ENCODE measurements at places on chromosomes 2 and 18.
A peak's percentile ranks its signal among the peaks of the same experiment; 100 is the strongest.

DNA sequence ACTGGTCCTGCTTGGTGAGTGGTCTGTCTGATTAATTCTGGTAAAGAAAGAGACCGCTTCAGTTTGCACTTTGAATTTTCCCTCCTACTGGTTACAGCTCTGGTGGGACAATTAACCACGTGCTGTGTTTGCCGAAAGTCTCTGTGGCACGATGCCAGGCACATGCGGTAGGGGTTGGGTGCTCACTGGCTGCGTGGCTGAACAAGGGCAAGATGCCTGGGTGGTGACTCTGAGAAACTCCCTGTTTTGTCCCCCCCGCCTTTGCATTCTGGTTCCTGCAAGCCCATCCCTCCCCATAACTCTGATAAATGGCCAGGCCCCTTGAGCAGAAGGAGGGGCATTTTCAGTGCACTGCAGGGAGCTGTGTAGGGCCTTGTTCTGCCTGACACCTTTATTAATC lies 206.1 kb downstream of the TFCP2L1 start:
- no peak for DNase-seq

DNA sequence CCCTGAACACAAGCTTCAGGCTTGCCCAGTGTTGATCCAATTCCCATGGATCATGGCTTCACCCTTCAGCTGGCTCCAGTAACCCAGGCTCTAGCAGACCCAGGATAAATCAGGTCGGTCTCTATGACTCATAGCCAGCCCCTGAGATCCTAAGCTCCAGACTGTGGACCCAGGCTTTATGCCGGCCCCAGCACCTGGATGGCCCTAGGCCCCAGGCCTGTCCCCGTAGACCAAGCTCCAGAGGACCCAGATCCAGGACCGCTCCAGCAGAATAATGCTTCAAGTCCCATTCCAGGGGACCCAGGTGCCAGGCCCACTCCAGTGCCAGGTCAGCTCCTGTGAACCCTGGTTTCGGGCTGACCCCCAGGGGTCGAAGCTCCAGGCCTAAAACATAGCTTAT lies 1589.9 kb upstream of the DDX18 start:
- no peak for DNase-seq

DNA sequence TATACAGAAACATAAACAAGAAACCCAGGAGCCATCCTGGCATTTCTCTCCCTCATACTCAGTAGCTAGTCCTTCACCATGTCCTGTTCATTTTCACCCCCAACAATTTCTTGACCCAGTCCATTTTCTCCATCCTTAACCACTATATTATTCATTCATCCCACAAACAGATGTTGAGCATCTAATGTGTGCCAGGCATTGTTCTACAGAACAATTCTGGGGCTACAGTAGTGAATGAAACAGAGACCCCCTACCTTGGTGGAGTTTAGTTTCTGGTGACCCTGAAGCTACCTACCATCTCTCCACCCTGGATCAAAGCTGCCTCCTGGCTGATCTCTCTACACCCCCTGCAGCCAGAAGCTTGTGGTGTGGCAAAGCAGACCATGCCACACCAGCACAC lies 27.5 kb upstream of the BZW1 start:
- no peak for DNase-seq

DNA sequence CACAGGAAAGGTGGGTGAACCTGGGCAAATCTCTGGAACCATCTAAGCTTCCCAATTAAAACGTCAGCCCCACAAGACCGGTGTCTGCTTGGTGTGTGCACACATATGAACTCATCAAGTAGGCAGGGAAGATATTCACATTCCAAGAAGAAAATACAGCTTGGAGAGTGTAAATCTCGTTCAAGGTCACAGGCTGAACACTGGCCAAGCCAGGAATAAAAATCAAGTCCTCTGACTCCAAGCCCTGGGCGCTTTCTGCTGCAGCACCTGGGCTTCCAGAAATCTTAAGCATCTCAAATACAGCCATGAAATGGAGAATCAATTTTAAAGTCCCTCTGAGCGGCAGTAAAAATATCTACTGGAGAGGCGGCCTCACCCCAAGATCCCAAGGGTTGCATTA lies 150.9 kb downstream of the TWIST2 start:
- DNase-seq = no peak

- no peak for DNase-seq
Measured at GRCh38 chr18:4058179-4058578, 396.9 kb downstream of the DLGAP1 start.

DNA sequence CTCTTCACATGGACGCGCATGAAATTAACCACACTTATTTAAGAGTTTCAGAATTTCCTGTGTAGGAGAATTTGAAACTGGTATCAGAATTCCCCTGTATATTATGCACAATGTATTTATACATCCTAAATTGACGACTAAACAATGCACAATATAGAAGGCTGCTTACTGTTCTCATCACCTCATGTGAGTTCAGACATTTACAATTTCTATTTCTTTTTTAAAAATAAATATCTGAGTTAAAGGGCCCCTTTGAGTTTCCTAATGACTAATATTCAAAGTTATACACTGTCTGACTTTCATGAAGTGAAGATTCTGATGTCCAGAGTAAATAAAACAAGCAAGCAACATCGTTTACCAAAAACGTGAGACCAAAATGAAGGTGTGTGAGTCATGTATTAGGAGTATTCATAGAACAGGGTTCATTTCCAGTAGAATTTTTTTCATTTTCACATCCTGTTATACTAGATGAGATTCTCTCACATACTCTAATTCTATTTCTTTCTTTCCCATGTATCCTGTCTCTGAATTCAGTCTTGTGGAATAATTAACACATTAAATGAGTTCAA lies 406.2 kb downstream of the NUP35 start:
- no peak for DNase-seq

- DNase-seq = no peak
Measured at GRCh38 chr2:179814050-179814449, 47.4 kb downstream of the ZNF385B start.

GRCh38 chr18:36465970-36466369 lies 168.5 kb downstream of the FHOD3 start:
- no peak for DNase-seq

DNA sequence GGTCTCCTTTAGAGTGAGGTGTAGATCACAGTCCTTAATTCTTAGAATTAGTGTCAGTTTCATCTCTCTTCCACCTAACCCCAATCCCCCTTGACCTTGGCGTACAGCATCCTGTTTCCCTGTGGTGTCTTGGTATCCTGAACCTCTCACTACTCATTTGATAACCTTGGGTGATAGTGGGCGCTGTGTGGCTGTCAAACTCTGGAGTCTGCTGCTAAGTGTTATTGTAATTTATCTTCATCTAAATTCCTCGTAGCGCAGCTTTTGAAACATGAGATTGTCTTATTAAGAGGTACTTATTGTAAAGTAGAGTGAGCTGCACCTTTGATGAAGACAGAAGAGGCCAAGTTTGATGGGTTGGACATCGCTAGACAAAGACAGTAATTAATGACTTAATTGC lies 222.6 kb upstream of the SPRED2 start:
- no peak for DNase-seq

DNA sequence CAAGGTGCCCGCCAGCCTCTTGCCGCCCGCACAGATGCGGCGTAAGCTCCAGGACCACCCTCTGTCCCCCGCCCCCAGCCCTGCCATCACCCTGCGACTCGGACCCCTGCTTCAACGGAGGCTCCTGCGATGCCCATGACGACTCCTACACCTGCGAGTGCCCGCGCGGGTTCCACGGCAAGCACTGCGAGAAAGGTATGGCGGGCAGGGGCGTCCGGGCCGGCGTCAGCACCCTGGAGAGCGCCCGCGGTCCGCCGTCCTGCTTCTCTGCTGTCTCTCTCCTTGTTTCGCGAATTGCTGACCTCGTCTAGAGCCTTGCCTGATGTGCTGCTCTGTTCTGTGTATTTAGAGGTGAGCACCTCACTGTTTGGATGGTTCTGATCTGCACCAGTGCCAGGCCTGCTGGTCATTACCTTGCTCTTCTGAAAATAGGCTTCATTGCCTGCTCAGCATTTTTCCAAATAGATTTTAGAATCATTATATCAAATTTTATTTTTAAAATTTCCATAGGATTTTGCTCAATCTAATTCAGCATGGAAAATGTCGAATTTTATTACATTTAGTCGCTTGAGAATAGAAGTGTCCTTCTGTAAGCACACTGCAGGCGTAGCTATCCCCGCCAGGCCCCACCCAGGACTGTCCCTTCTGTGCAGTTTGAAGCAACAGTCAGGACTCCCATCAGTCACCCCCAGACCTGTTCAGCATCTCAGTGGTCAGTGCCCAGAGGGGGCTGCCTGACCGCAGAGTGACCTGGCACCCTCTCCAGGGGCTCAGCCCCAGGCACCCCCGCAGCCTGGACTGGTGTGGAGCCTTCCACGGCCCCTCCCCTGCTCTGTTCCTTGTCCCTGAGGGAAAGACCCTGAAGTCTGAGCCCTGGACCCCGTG lies 51.6 kb downstream of the SNED1 start:
- no peak for DNase-seq

GRCh38 chr2:120859814-120860578 lies 124.3 kb downstream of the GLI2 start:
- DNase-seq = no peak

- no peak for DNase-seq
Measured at GRCh38 chr2:113842919-113843736, 46.8 kb upstream of the ACTR3 start.

- peak; percentile 42 for DNase-seq
Measured at GRCh38 chr2:207223051-207223450, 57.3 kb upstream of the KLF7 start.

DNA sequence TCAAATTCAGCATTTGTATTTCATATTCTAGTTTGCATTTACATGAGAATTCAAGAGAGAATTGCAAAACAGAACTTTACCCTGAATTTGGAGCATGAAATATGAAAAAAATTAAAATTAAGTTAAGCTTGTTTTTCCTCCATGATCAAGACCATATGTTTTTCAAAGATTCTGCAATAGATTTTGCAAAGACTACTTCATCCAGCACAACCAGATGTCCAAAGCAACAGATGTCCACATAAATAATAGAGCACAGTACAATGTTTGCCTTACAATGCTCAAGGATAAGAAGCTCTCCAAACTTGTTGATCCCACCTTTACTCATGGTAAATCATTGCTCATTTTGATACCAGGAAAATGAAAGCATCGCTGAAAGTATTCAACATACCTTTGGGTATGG lies 25.6 kb downstream of the FAP start:
- DNase-seq = no peak

- DNase-seq = no peak
Measured at GRCh38 chr2:136107051-136108033, 10.6 kb downstream of the CXCR4 start.

DNA sequence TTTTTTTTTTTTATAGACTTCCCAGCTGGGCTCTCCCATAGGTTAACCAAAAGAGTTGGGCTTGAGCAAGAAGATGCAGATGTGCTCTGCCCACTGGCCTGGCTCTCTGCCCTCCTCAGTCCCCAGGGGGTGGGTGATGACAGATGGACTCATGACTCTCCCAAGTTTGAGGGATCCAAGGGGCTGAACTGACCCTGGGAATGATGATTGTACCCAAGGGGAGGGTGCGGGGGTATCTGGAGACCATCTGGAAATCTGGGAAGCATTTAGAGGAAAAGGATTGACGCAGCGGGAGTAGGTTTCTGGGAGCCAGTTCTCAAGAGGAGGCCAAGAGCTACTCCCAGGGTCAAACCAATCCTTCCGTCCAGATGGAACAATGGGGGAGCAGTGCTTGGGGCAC lies 330.8 kb downstream of the CYP26B1 start:
- DNase-seq = no peak

DNA sequence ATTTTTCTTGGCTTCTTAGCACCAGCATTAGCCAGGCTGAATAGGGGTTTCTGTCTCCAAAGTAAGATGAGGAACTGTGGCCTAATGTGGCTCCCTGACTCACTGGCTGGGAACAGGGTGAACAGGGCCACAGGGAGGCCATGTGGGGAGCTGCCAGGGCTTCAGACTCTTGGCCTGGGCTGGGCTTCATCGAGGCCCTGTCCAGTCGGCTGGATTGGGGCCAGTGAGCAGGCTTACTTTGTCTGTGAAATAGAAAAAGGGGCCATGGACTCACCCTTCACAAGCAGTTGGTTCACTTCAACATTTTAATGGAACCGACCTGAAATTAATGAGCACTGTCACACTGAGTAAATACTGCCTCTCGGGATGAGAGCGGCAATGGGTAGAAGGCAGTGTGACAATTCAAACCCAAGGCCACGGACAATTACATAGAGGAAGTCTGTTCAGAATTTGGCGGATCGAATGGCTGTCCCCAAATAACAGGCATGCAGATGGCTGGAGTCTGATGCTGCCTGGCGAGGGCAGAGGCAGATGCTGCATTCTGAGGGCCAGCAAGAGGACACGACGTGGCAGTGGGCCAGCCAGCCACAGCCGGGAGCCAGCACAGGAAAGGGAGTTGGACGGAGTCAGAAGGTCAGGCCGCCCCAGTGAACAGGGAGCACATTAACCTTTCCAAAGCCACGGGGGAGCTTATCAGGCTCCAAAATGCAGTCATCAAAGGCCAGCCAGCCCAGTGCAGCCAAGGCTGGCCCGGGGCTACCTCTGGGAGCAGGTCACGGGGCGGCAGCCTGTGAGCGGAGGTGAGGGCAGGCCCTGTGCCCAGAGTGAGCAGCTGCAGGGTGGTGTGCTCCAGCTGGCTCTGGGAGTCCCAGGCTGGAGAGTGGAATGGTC lies 146.6 kb upstream of the REV1 start:
- no peak for DNase-seq

- no peak for DNase-seq
Measured at GRCh38 chr2:20538308-20539132, 91.6 kb downstream of the RHOB start.

- DNase-seq = no peak
Measured at GRCh38 chr18:24930971-24931370, 421.0 kb downstream of the ZNF521 start.

GRCh38 chr18:9561759-9562158 lies 52.6 kb downstream of the PPP4R1 start:
- no peak for DNase-seq

DNA sequence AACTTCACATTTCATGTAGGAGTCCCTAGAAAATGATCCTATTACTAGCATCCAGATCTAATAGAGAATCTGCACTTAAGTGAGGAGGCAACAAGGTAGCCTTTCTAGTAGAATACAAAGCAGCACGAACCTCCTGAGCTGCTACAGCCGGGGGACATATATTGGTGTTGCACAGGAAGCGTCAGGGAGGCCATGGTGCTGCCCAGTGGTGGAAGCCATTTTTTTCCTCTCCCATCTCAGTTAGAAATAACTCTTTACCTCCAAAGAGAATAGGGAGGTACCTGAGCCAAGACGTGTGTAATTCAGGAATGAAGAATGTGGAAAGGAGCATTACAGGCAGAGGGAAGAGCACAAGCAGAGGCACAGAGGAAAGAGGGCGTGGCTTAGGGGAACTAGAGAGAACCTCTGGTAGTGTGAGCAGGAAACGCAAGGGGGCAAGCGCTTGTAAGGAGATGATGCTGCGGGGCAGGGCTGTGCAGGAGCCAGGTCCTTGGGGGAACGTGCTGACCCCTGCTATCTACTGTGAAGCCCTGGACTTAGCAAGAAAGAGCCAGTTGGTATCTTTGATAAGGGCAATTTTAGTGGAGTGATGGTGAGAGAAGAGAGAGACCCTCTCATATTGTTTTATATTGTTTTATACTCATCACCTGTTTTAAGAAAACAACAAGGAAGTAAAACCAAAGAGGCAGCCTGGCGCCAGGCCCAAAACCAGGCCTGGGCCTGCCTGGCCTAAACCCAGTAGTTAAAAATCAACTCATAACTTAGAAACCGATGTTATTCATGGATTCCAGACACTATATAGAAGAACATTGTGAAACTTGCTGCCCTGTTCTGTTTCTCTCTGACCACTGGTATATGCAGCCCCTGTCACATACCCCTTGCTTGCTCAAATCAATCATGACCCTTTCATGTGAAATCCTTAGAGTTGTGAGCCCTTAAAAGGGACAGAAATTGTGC lies 50.0 kb upstream of the TTC39C start:
- peak; percentile 61 for DNase-seq

Measured in activated T-cell treated with anti-CD3 and anti-CD28 coated beads, Interleukin-2, amount 50 U/mL, for 72 hours (primary cell).